T-helper 1 cell (primary cell): ENCODE measurements at places on chromosomes 7 and 10.

DNA sequence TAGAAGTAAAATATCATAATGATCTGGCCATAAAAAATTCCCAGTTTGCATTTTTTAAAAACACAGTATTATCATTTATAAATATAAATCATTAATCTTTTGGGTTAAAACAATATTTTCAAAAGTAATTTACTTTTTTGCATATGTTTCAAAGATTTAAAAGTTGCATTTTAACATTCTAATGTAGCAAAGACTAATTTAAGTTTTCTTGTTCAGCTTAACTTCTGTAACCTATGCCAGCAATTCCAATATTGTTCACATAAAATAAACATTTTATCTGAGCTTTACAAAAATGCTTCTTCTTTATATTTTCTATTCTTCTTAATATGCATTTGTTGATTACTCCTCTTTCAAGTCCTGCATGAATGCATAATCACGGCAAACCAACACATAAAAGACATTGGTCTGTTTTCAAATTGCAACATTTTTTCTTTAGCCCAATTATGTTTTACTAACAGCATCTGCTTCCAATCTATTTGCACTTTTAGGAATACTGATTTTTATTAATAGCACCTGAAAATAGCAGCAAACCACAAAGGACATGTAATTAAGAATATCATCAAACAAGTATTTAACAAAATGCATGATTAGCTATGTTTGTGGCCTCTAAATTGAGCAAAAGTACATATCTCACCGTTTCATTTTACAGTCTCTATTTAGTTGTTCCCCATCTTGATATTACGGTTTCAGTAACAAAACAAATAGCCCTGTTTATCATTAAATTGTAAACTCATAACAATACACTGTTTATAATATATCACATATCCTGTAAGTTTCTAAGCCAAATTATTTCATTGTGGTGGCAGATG is 286.9 kb upstream of the NFE2L3 start:
- DNase-seq, result no peak

GRCh38 chr10:33772370-33773252 is 438.1 kb upstream of the NRP1 start:
- no peak for DNase-seq

DNA sequence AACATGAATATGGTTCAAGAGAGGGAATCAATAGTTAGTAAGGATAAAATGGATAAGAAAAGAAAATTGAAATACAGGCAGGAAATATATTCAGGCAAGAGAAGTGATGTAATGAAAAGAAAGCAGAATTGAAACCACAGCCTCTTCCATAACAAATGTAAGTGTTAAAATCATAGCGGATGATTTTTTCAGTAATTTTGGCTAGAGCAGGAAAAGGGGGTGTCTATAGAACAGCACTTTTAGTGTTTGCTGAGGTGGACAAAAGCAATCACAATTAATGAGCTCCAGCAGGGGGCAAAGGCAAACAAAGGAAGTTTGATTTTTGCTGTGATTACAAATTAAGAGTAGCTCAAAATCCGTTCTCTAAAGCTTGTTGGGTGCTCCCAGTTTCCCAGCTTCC is 79.0 kb downstream of the TRIL start:
- DNase-seq, result no peak

DNA sequence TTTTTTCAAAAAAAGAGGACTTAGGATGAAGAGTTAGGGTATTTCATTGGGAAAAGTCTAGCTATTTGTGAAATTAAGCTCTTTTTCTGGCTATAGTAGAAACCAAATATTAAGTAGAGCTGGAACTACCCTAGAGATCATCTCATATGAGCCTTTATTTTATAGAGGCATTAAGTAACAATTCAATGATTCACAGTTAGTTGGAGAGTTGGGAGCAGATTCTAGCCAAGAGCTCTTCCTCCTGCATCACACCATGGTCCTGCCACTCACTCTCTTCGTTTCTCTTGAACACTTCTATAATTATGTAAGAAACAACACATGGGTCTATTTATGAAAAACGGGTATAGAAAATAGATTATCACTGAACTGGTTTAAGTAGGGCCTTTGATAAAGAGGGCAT is 76.1 kb upstream of the ANK3 start:
- no peak for DNase-seq

GRCh38 chr7:91228327-91228726 is 35.9 kb upstream of the FZD1 start:
- no peak for DNase-seq

GRCh38 chr10:74927701-74928100 is 101.3 kb downstream of the KAT6B start:
- no peak for DNase-seq

- DNase-seq, result no peak
Measured at GRCh38 chr10:78588194-78588811, 480.5 kb upstream of the ZMIZ1 start.

- no peak for DNase-seq
Measured at GRCh38 chr10:112966194-112966855, 16.3 kb downstream of the TCF7L2 start.

GRCh38 chr10:6778992-6779701 is 199.1 kb upstream of the PRKCQ start:
- no peak for DNase-seq

GRCh38 chr7:157409149-157409752 is 72.4 kb downstream of the DNAJB6 start:
- DNase-seq, result no peak

DNA sequence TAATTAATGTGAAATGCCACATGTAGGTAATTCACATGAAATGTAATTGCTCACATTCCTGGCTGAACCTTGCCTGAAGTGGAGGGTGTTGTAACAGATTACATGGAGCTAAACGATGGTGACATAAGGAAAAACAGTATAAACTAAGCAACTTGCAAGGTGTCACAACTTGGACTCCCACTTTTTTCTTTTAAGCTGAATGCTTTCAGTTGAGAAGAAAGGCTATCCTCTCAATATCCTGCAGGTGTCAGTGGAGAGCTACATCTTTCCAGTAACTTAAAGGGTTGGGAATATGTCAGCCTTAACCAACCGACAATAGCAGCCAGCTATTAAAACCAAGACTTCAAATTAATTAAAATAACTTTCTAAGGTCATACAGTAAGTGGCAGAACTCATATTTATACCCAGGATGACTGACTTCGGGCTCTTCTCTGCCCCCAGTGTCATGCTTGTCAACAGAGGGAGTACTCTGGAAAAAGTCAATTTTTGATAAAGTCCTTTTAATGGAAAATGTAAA is 33.7 kb downstream of the NRBF2 start:
- DNase-seq, result peak; percentile 17

DNA sequence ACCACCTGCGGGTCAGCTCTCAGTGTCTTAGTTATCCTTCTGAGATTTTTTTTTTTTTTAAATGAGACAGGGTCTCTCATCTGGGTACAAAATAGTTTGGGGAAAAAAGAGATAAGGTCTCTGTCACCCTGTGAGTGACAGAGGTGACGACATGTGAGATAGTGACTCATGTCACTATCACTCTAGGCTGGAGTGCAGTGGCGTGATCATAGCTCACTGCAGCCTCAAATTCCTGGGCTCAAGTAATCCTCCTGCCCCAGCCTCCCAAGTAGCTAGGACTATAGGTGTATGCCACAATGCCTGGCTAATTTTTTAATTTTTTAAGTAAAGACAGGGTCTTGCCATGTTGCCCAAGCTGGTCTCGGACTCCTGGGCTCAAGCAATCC is 10.4 kb downstream of the BLVRA start:
- no peak for DNase-seq

GRCh38 chr10:14586901-14587300 is 187.8 kb downstream of the FAM107B start:
- no peak for DNase-seq

DNA sequence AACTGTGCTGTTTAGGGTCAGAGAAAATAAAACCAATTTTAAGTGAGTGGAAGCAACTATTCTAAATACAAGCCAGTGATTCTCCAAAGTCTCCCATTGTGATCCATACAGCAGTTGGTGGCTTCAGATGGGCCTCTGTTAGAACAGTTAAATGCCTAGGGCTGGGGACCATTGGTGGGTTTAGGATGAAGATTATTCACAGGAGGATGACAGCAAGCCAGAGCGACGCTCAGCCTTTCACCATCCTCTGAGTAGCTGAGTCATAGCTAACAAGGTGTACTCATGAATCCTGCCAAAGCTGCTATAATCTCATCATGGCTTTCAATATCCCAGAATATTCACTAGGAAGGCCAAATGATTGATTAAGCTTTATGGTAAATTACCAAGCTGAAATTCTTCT is 39.6 kb downstream of the STARD3NL start:
- no peak for DNase-seq

GRCh38 chr10:59047957-59048618 is 128.4 kb upstream of the PHYHIPL start:
- DNase-seq, result no peak

DNA sequence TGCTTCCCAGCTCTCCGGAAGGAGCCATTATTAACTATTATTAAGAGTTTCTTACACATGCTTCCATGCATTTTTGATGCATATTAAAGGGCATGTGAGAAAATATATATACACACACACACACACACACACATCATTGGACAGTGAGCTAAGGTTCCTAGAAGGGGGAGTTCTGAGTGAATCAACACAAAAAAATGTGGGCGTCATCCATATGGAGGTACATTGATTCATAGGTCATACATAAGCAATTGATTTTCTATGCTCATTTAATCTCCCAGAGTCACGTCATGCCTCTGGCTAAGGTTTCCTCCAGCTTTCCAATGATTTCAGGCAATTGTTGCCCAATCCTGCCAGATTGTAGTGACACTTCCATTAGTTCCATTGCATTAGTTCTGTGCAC is 269.4 kb downstream of the DNAJB9 start:
- DNase-seq, result no peak

DNA sequence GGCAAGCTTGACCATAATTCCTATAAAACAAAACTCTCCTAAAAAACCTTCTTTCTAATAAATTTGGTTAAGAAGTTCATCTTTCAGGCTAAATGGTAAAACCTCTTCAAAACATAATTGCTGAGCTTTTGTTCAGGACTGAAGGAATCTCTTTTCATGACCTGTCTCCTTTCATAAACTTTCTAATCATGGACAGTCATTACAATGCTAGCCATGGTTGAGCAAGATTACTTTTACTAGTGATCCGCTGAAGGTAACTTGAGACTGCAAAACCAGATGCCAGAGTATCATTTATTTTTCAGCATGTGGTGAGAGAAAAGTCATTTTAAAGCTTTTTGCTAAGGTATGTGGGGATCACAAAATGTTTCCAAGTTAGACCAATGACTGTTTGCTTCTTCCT is 186.4 kb upstream of the RHOBTB1 start:
- DNase-seq, result no peak

- DNase-seq, result no peak
Measured at GRCh38 chr7:108189733-108190388, 59.7 kb upstream of the LAMB4 start.

DNA sequence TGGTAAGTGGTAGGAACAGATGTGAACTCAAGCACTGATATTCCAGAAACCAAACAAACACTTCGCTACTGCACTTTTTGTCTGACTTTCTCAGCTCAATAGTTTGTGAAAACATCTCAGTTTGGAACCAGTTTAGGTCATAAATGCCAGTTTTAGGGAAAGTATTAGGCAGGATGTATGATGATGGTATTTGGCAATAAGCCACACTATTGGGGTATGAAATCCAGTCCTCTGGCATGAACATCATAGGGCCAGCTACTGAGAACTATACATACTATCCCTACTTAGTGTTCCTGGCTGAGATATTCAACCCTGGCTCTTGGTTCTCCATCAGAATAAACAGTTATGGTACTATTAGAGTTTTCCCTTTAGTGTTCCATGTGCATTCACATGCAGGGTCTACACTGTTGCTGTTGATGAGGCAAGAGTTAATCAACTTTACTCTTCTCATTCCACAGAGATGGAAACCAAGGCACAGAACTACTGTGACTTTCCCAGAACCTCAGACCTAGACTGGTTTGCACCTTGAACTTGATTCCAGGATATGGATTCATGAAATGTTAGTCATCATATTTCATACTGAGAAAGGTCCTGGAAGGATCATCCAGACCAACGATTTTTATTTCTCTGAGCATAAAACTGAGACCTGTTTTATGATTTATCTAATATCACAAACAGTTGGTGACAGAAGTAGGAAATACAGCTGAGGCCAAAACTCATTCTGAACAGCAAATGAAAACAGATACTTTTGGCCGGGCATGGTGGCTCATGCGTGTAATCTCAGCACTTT is 20.0 kb upstream of the IFIT2 start:
- no peak for DNase-seq

DNA sequence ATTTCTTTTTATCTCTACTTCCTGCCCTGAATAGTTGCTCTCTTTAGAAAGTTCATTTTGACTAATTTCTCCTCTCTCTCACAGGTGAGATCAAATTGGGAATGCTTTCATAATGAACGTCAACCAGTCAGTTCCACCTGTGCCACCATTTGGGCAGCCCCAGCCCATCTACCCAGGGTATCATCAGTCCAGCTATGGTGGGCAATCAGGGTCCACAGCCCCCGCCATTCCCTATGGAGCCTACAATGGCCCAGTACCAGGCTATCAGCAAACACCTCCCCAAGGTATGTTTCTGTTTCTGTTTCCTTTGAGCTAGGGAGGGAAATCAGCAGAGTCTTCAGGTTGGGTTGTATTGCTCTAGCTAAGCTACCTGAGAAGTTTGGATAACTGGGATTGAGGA is 2.5 kb downstream of the SEC24C start:
- no peak for DNase-seq

- DNase-seq, result no peak
Measured at GRCh38 chr7:4725850-4726450, 43.9 kb downstream of the FOXK1 start.

- DNase-seq, result no peak
Measured at GRCh38 chr10:133048266-133048665, 39.5 kb upstream of the ADGRA1 start.

DNA sequence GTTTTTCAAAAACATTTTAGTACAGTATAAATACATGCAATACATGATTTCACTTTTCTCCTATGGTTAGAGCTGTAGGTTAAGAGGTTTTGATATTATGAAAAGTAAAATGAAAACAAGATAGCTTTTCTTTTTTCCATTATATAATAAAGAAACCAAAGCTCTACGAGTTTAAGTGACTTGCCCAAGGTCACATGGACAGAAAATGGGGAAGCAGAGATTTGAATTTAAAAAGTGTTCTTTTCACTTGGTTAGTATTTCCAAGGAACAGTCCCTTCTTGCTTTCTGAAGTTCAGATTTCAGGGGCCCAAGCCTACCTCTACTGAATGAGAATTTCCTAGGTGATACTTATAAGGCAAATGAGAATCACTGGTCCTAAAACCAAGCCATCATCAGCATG is 13.2 kb upstream of the MAP3K8 start:
- no peak for DNase-seq

DNA sequence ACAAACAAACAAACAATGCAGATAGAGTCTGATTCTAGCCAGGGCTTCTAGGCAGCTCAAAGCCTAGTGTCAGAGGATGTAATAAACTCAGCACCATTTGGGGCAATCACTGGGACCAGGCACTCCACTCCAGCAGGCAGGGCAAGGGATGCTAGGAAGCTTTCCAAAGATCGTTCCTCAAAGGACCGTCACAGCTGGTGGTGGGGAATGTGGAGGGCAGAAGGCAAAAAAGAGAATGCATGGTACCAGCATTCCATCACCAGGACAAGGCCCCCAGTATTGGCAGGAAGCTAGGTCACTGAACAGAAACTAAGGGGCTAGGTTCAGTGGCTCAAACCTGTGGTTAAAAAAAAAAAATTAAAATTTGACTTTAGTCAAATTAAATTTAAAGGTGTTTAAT is 94.2 kb downstream of the CUL2 start:
- no peak for DNase-seq

GRCh38 chr7:22356010-22356691 is 803 bp downstream of the RAPGEF5 start:
- no peak for DNase-seq
